ENCODE measurements at places on chromosomes 16 and 17.

GRCh38 chr16:75476817-75477216, 12.3 kb upstream of the TMEM170A start:
- no peak for DNase-seq

GRCh38 chr17:80101946-80102663, 724 bp downstream of the GAA start:
- DNase-seq = no peak

DNA sequence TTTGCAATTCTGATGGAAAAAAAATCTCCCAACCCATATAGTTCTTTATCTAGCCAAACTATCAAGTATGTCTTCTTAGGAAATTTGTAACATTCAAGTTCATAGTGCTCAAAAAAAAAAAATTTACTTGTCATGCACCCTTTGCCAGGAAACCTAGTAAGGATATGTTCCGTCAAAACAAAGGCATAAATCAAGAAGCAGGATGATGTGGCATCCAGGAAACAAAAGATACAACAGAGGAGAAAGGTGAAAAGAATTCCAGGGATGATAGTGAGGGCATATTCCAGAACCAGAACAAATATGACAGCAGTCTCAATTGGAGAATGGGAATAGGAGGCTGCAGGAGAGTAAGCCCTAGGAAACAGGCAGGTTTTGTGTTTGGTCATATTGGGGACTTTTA, 104.6 kb downstream of the SPAG9 start:
- DNase-seq = no peak

GRCh38 chr16:25977121-25977520, 285.4 kb downstream of the HS3ST4 start:
- DNase-seq = no peak

DNA sequence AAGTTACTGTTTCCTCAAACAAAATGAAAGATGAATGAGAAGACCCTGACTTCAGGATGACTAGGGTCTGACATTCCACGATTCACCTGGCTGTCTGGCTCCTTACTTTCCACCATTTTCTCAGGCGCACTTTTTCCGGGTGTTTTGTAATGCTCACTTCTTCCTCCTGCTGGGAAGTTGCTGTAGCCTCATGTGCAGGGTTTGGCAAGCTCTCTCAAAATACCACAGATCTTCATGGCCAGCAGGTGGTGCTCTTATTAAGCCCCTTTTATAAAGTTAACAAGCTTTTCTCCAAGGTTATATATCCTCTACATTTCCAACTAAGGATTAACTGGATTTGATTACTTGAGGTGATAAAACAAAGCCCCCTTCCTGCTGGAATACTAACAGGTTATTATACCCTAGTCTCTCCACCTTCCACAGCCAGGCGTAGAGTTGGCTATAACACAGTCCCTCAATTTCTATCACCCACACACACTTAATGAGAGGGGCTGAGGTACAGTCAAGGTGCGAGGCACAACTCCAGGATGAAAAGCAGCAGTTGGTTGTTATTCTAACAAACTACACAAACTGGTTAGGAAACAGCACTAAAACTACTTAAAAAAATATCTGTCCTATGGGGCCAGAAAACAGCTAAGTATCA, 45.4 kb downstream of the STH start:
- peak; percentile 69 for DNase-seq

GRCh38 chr17:79084291-79085153, 9.9 kb downstream of the ENGASE start:
- DNase-seq = no peak

GRCh38 chr17:39240631-39241030, 14.9 kb upstream of the STAC2 start:
- no peak for DNase-seq

GRCh38 chr16:4052801-4053293, 63.4 kb downstream of the ADCY9 start:
- no peak for DNase-seq

GRCh38 chr17:50055055-50055425, 870 bp upstream of the ITGA3 start:
- DNase-seq = peak; percentile 45

DNA sequence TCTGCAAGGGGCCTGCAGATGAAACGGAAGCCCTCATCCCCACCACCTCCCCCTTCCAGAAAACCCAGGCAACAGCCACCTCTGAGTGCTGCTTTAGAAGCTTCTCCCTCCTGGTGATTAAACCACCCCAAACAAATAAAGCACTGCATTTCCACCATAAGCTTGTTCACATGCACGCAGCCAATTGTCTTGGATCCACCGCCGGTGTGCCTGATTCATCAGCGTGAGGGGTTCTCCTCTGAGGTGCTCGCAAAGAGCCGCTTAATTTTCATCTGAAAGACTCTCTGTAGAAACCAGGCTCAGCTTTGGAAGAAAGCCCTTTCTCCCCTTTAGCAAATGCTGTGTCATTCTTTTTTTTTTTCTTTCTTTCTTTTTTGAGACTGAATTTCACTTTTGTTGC, 155.2 kb upstream of the EEF2KMT start:
- DNase-seq = no peak

DNA sequence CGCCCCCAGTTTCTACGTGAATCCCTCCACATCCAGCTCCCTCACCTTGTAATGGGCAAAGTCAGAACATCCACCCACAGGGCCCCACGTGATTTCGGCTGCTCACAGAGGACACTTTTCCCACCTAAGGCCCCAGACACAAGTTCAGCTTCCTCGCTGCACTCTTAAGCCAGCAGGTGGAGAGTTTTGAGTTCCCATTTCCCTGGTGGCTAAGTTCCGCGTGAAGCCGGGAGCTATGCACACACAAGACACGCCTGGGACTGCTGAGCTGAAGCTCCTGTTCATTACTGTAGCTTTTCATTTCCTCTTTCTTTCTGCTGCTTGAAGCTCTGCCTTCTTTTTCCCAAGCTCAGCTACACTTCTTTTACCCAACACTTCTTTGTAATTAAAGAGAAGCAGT, 273.8 kb downstream of the NPIPA8 start:
- no peak for DNase-seq

DNA sequence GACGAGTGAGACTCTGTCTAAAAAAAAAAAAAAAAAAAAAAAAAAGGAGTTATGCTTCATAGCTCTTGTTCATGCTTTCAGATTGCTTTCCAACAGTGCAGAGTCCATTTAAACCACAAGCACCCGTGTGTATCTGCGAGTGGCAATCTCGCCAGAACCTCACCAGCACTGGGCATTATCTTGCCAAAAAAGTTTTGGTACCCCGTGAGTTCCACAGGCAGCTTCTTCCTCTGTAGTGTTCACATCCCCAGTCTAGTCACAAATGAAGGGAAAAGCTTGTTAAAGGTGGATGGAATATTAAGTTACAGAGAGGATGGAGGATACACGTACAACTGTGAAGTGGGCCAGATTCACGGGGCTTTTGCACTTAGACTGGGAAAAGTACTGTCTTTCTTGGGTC, 33.5 kb downstream of the WSB1 start:
- DNase-seq = no peak

DNA sequence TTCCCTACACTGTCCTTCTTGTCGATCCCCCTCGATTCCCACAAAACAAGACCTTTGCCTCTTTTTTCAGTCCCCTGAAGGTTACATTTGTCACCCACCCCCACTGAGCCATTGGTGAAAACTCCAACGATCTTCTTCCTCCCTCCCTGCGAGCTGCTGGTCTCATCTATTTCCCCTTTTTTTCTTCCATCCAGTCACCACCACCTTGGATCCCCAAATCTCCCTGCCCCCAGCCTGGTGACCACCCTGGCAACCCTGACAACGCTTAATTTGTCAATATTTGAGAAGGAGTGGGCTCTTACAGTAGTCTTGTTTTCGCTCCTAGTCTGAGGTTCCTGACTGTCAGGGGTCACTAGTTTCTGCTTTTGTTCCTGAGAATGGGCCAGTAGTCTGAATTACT, 62.9 kb downstream of the SMPD3 start:
- DNase-seq = no peak

DNA sequence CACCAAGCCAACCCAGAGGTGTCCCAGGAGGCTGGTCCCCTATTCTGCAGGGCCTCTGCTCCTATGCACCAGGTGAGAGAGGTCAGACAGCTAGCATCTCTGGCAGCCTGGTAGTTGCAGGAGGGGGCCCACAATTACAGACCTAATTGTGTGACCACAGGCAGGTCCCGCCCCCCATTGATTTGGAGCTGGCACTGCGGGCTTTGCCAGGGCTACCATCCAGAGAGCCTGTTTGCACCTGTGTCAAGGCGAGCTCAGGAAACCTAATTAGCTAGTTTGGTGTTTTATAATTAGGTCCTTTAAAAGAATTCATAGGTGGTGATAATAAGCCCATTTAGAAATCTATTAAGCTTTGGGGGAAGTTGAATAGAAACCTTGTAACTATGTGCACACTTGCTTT, 90.2 kb downstream of the MRM1 start:
- DNase-seq = no peak

- peak; percentile 45 for DNase-seq
These were observed 982 bp downstream of the SPAG9 start for GRCh38 chr17:51119415-51120356.
